ENCODE measurements at places on chromosomes 5 and 9. TPM values are rescaled to one million over a fixed set of nuclear protein-coding genes. Genes with fewer than 3 reads are reported as not detected.

- no peak overlapping the region for H3K4me3 ChIP-seq
- no peaks in the 10 kb centered on the region for H3K27me3 ChIP-seq
- H3K36me3 ChIP-seq = no peaks in the 10 kb centered on the region
- H3K27ac ChIP-seq = no peak overlapping the region
These were observed 119.2 kb upstream of the ABCA1 start for GRCh38 chr9:105046907-105047741.

- H3K27ac ChIP-seq = peak overlapping the region; percentile 68
- no peaks in the 10 kb centered on the region for H3K36me3 ChIP-seq
- H3K4me1 ChIP-seq = peaks cover 8% of the 10 kb centered on the region
- H3K4me3 ChIP-seq = no peak overlapping the region
These were observed 48.7 kb upstream of the CEMIP2 start for GRCh38 chr9:71816916-71817451.

GRCh38 chr5:42491699-42492098 lies 68.5 kb downstream of the GHR start:
- H3K4me1 ChIP-seq = no peaks in the 10 kb centered on the region
- peak overlapping the region; percentile 22 for H3K27ac ChIP-seq
- H3K36me3 ChIP-seq = no peaks in the 10 kb centered on the region
- H3K4me3 ChIP-seq = no peak overlapping the region
- H3K27me3 ChIP-seq = no peaks in the 10 kb centered on the region
- no peak for DNase-seq

DNA sequence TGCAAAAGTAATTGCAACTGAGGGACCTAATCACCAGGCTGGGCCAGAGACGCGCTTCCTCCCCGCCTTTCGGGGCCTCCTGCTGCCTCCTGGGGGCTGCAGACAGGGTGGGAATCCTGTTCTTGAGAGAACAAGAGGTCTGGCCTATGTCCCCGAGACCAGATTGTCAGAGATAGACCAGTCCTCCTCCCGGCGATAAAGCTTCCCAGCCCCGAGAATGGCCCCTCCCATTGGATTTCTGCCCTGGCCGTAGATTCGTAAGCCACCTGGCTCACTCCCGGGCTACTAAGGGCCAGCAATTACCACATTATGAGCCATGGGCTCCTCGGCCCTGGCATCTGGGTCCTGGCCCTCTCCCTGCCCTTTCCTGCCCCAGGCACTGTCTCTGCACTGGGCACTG lies 70.4 kb downstream of the HRH2 start:
- H3K36me3 ChIP-seq = no peaks in the 10 kb centered on the region
- H3K27me3 ChIP-seq = no peaks in the 10 kb centered on the region
- no peak overlapping the region for H3K27ac ChIP-seq
- H3K4me1 ChIP-seq = no peaks in the 10 kb centered on the region
- no peak for DNase-seq
- no peak overlapping the region for H3K4me3 ChIP-seq

- H3K27me3 ChIP-seq = no peaks in the 10 kb centered on the region
- no peaks in the 10 kb centered on the region for H3K36me3 ChIP-seq
- H3K4me1 ChIP-seq = no peaks in the 10 kb centered on the region
- no peak for DNase-seq
These were observed 168.5 kb upstream of the PIK3R1 start for GRCh38 chr5:68047035-68047434.

DNA sequence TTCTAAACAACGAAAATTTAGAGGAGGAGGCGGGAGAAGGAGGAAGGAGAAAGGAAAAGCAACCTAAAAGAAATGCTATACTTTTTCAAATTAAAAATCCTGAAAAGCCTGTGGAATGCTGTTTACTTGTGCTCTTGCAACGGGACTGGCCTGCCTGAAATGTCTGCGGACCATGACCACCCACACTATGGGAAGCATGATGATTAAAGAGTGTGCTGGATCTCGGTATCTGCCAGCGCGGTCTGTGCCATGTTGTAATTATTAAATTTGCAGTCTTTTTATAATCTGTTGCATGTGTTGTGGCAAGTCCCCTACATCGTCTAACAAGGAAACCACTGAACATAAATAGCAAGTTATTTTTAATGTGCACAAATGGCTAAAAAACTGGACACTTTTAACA lies 111.4 kb downstream of the FANCC start:
- H3K4me1 ChIP-seq = no peaks in the 10 kb centered on the region
- no peak for DNase-seq
- H3K27ac ChIP-seq = no peak overlapping the region
- H3K36me3 ChIP-seq = no peaks in the 10 kb centered on the region

MLANA gene
- total RNA-seq = not detected

ANKRD33B gene
- 4.9 TPM for total RNA-seq

PLAC8L1 gene
- total RNA-seq = 0.87 TPM

GRCh38 chr5:40223884-40224402 lies 455.8 kb upstream of the PTGER4 start:
- no peak for DNase-seq
- no peaks in the 10 kb centered on the region for H3K27me3 ChIP-seq
- no peak overlapping the region for H3K4me3 ChIP-seq
- no peaks in the 10 kb centered on the region for H3K36me3 ChIP-seq

CCNI2 gene
- not detected for total RNA-seq

- DNase-seq = no peak
- no peaks in the 10 kb centered on the region for H3K36me3 ChIP-seq
- H3K4me3 ChIP-seq = no peak overlapping the region
- H3K4me1 ChIP-seq = no peaks in the 10 kb centered on the region
These were observed 31.2 kb upstream of the FABP6 start for GRCh38 chr5:160198146-160198545.

GRCh38 chr5:2989517-2989916 lies 238.0 kb upstream of the IRX2 start:
- no peak overlapping the region for H3K27ac ChIP-seq
- H3K27me3 ChIP-seq = peaks cover 1% of the 10 kb centered on the region
- H3K4me1 ChIP-seq = no peaks in the 10 kb centered on the region
- no peaks in the 10 kb centered on the region for H3K36me3 ChIP-seq

MYORG gene
- 9.6 TPM for total RNA-seq

RRAGA gene
- 85.9 TPM for total RNA-seq

DNA sequence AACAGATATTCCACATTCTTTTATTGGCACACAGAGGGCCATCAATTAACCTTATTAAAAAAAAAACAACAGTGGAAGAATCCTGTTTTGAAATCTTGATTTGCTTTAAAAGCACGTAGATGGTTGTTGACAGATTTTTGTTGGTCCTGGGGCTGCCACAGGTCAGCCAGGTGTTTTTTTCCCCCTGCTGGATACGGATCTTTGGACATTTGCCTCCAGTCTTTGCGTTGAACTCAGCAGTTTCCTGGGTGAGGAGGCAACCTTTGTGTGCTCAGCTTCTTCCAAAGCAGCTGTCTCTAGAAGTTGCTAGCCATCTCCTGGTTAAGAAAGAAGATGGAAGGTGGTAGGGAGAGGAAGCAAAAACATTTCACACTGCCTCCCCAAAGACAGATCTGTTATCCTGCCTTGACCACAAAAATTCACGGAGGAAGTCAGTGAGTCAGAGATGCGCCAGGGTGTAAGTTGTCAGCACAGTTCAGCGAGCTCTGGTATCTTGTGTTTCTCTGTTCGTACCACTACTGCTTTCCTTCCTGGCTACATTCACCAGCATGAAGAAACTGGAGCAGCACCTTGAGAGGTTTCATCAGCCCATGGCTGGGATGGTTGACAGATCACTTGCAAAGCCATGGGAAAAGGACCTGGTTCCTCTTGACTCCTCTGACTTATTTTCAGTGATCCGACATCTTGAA lies 207.3 kb downstream of the ARHGAP26 start:
- no peak overlapping the region for H3K27ac ChIP-seq
- no peaks in the 10 kb centered on the region for H3K36me3 ChIP-seq
- H3K4me1 ChIP-seq = peaks cover 5% of the 10 kb centered on the region

OR2Y1 gene
- not detected for total RNA-seq

GRCh38 chr9:78325343-78325742 lies 28.4 kb downstream of the PSAT1 start:
- no peak overlapping the region for H3K4me3 ChIP-seq
- no peaks in the 10 kb centered on the region for H3K36me3 ChIP-seq
- DNase-seq = no peak
- H3K27me3 ChIP-seq = no peaks in the 10 kb centered on the region
- H3K4me1 ChIP-seq = no peaks in the 10 kb centered on the region

OR1J2 gene
- not detected for total RNA-seq

- H3K4me3 ChIP-seq = no peak overlapping the region
- H3K36me3 ChIP-seq = no peaks in the 10 kb centered on the region
- peak; percentile 80 for DNase-seq
- H3K27ac ChIP-seq = no peak overlapping the region
- H3K27me3 ChIP-seq = no peaks in the 10 kb centered on the region
These were observed 88.0 kb downstream of the NLN start for GRCh38 chr5:65809817-65810531.

GRCh38 chr5:90477073-90477472 lies 2.4 kb downstream of the POLR3G start:
- no peaks in the 10 kb centered on the region for H3K36me3 ChIP-seq
- no peak overlapping the region for H3K4me3 ChIP-seq
- H3K27me3 ChIP-seq = no peaks in the 10 kb centered on the region
- H3K4me1 ChIP-seq = no peaks in the 10 kb centered on the region
- DNase-seq = no peak

LEAP2 gene
- total RNA-seq = 2.1 TPM

DNA sequence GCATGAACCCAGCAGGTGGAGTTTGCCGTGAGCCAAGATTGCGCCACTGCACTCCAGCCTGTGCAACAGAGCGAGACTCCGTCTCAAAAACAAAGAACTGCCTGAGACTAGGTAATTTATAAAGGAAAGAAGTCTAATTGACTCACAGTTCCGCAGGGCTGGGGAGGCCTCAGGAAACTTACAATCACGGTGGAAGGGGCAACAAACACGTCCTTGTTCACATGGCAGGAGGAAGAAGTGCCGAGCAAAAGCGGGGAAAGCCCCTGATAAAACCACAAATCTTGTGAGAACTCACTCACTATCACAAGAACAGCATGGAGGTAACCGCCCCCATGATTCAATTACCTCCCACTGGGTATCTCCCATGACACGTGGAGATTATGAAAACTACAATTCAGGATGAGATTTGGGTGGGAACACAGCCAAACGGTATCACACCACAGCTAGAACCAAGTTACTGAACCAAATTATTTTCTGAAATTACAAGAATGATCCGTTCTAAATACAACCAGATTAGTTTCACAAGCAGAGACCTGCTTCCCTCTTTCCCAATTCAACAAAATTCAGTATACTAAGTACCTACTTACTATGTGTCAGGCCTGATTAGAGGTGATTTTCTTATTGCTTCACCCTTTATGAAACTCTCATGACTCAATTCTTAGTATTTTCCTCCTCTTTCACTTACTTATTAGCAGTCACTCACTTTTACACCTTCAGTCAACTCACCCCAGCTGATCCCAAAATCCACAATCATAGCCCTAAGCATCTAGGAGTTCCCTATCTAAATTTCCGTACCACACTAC lies 8.4 kb downstream of the UBTD2 start:
- H3K36me3 ChIP-seq = peaks cover 2% of the 10 kb centered on the region
- no peaks in the 10 kb centered on the region for H3K27me3 ChIP-seq
- no peak overlapping the region for H3K27ac ChIP-seq

- H3K36me3 ChIP-seq = no peaks in the 10 kb centered on the region
- H3K4me3 ChIP-seq = no peak overlapping the region
- no peak for DNase-seq
- H3K27me3 ChIP-seq = no peaks in the 10 kb centered on the region
- H3K27ac ChIP-seq = no peak overlapping the region
- peaks cover 17% of the 10 kb centered on the region for H3K4me1 ChIP-seq
These were observed 142.0 kb downstream of the FAM114A2 start for GRCh38 chr5:153896701-153897100.

ROR2 gene
- 1.6 TPM for total RNA-seq

GRCh38 chr5:149775785-149776184 lies 45.7 kb downstream of the PPARGC1B start:
- no peaks in the 10 kb centered on the region for H3K27me3 ChIP-seq
- H3K27ac ChIP-seq = no peak overlapping the region
- no peaks in the 10 kb centered on the region for H3K36me3 ChIP-seq
- H3K4me3 ChIP-seq = no peak overlapping the region

DNA sequence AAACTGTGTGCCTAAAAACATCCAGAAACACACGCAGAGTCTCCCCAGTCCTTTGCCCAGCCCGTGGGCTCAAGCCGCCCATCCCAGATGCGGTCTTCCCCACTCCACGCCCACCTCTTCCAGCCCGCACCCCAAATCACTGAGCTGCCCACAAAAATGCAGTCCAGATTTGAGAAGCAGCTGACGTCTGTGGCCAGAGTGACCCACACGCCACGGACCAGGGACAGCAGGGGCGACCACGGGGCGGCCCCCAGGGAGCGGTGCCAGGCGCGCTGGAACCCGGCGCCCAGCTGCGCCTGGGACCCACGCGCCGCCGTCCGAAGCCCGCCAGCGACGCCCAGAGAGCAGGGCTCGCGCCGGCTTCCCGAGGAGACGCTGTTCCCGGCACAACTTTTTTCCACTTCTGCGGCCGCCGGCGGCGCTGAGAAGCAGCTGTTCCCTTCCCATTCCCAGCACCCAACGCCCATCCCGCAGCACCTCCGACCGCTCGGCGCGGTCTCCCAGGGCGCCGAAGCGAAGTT lies 674 bp downstream of the LHFPL2 start:
- no peaks in the 10 kb centered on the region for H3K36me3 ChIP-seq
- peaks cover 3% of the 10 kb centered on the region for H3K4me1 ChIP-seq
- peak; percentile 90 for DNase-seq
- no peaks in the 10 kb centered on the region for H3K27me3 ChIP-seq

DNA sequence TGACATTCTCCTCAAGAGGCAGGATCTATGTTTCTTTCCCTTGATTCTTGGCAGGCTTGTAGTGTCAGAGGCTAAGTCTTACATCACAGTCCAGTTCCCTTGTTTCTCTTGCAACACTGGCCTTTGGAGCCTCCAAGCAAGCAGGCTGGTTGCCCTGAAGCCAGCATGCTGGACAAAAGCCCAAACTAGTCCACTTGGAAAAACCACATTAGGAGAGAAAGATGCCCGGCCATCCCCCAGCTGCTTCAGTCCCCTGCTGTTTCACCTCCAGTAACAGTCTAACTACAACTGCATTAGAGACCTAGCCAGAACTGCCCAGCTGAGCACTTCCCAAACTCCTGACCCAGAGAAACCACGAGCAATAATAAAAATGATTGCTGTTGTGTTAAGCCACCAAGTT lies 87.6 kb downstream of the ADAMTS6 start:
- no peaks in the 10 kb centered on the region for H3K4me1 ChIP-seq
- peak; percentile 77 for DNase-seq
- no peak overlapping the region for H3K27ac ChIP-seq
- H3K27me3 ChIP-seq = no peaks in the 10 kb centered on the region

DNA sequence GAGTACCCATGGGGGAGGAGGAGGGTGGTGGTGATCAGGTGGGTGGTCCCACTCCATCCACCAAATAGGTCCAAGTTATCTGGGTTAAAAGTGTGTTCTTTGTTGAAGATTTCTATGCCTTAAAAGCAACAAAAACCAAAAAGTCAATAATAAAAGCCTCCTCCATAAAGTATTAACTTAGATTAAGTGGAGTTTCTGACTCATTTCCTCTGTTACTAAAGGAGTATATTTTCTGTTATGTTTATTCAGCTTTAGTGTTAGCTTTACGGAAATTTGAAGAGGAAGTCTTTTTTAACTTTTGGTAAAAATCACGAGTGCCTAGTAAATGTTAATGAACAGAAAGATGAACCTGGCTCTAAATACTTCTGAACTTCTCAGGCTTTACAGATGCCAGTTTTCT lies 17.8 kb downstream of the FBXO38 start:
- H3K4me3 ChIP-seq = no peak overlapping the region
- peaks cover 4% of the 10 kb centered on the region for H3K36me3 ChIP-seq
- no peaks in the 10 kb centered on the region for H3K27me3 ChIP-seq
- peak overlapping the region; percentile 18 for H3K27ac ChIP-seq
- peaks cover 1% of the 10 kb centered on the region for H3K4me1 ChIP-seq
